Stimulated activated CD4-positive, alpha-beta T cell treated with anti-CD3 and anti-CD28 coated beads, Interleukin-2, amount 100 ng/mL, for 24 hours (primary cell): ENCODE measurements at places on chromosomes 12 and 14.
A peak's percentile ranks its signal among the peaks of the same experiment; 100 is the strongest.

GRCh38 chr12:3655328-3655900, 97.5 kb downstream of the CRACR2A start:
- no peak for DNase-seq

DNA sequence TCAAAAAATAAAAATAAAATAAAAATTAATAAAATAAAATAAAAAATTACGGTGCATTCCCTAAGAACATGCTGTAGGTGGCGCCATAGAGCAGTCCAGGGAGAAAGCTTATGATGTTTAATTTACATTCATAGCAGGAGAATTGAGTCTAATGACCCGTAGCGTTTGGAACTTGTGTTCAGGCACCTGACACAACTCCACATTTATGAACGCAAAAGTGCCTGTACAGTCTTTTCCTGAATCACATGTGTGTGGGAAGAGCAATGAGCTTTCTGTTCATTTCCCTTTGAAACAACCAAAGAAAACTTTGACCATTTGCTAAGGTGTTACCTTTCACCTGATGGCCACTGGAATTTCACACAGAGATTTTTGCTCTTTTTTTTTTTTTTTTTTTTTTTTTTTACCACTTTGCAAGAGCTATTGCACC, 60.6 kb upstream of the KCNA1 start:
- DNase-seq: no peak

- DNase-seq: no peak
Observed at GRCh38 chr12:110024051-110024450, 24.3 kb downstream of the C12orf76 start.

DNA sequence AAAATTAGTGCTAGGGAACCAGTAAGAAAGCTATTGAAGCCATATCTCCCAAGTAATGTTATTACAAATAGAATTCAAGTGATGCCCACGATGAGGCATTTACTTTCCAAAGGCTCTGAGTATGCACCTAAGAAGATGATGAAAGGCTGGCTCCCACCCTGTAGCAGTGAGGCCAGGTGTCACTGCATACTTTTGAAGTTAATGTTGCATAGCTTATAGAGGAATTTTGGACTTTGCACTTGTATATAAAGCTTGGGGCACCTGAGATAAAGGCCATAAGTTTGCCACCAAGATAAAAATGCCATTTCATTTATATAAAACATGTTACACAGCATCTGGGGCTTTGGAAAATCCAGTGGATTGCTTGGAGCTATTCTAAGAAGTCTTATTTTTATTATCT, 96.2 kb downstream of the PTPRB start:
- no peak for DNase-seq

DNA sequence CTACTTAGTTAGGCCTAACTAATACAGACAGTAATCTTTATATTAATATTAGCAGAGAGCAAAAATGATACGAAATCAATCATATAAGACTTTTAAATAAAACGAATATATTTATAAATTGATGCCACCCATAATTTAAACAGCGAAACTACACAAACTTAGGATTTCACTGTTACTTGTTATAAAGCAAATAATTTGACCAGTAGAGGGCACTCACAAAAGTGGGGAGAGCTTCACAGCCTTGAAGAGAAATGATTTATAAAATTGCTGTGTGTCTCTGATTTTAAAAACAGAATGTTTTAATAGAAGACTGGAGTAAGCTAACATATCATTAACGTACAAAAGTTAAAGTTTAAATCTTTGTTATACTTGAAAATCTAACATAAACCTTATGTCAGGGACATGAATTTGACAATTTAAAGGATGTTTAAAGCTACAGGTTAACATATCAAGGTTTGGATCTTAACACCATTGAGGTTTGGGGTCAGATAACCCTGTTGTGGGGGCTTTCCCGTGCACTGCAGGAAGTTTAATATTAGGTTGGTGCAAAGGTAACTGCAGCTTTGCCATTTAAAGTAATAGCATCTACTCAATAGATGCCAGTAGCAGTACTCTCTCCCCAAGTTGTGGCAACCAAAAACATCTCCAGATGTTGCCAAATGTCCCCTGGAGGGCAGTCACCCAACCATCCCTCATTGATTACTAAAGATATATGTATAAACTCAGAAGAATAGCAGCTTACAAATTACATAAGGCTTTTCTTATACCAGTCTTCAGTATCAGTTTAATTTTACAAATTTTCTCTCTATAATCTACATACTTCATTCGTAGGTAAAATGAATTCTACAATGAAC, 9.3 kb downstream of the KRAS start:
- DNase-seq: no peak

DNA sequence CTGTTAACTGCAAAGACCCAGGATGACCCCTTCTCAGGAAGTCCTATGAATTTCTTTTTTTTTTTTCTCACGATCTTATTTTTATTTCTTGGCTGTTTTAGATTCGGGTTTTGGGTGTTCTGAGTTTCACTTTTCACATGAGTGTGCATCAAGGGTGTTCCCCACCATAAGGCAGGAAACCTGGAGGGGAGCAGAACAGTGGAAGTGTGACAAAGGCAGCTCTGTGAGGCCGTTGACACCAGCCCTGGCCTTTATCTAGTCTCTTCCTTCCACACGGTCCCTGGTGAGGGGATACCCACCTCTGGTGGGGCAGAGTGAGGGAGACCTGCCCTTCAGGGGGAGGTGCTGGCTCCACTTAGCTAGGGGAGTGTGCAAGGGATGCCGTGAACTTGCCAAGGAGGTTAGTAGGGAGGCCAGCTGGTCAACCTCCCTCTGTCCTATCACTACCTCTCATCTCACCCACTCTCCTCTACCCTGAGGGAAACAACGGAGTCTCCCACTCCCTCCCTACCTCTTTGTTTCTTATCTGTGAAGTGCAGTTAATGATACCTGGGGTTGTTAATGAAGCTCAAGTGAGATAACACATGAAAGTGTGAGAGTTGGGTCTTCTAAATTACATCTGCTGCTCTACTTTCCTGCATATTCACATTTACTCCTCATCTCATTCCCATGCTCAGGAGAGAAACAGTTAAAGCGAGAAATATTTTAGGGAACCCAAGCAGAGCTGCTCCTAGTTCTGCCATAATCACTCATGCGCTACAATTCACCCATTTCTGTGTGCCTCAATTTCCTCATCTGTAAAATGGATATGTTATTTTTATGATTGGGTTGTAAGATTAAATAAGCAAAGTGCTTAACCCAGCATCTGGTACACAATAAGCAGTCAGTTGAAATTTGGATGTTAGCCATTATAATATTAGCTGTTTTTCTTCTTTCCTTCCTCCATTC, 4.4 kb upstream of the GALNT6 start:
- peak; percentile 34 for DNase-seq

DNA sequence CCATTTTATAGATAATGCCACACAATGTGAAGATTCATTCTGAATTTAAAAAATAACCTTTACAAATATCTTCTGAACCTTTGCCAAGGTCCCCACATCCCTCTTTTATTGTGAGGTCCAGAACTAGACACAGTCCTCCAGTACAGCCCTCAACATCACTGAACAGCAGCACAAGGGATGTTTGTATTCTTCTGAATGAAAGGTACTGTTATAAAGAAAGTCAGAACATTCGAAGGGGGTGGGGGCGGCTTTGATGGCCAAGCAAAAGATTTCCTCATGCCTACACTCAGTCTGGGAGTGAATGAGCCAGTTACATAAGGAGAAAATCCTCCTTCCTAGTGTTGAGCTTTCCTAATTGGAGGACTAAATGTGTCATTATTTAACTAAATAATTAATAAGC, 77.3 kb downstream of the PPM1A start:
- no peak for DNase-seq

DNA sequence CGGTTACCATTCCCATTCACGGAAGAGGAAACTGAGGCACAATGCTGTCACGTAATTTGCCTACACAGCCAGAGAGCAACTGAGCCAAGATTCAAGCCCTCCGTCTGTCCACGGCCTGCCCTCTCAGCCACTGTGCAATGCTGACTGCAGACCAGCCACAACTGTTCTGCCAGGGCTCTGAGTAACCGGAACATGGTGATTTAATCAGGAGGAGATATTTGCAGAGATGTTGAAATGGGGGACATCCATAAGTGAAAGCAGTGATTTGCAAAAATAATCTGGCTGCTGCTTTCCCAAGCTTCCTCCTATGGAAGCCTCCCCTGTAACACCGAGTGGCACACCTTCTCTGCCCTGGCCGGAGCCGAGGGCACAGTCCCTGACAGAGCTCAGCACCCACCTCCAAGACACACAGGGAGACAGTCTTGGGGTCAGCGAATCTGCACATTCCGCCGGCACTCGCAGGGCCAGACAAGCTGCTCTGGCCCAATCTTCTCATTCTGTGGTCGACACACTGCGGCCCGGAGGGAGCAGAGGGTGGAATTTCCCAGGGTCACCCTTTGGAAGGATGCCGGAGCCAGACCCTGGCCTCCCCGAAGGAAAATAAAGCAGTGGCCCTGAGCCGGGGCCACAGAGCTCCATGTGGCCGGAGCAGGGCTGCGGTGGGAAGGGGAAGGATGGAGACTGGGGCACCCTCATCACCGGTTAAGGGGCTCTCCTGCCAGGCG, 158.2 kb upstream of the DIO3 start:
- DNase-seq: no peak

GRCh38 chr12:30023186-30023585, 239.4 kb upstream of the TMTC1 start:
- no peak for DNase-seq

- DNase-seq: no peak
Observed at GRCh38 chr14:99668307-99669295, 15.5 kb upstream of the CYP46A1 start.

- no peak for DNase-seq
Observed at GRCh38 chr12:51335931-51336330, 10.5 kb downstream of the CELA1 start.

- DNase-seq: no peak
Observed at GRCh38 chr12:94909663-94910062, 93.8 kb downstream of the NDUFA12 start.

- no peak for DNase-seq
Observed at GRCh38 chr14:71060274-71060673, 153.0 kb downstream of the PCNX1 start.

- DNase-seq: peak; percentile 3
Observed at GRCh38 chr12:114355389-114356088, 50.4 kb downstream of the TBX5 start.

GRCh38 chr12:84698576-84699333, 213.8 kb downstream of the SLC6A15 start:
- DNase-seq: no peak

GRCh38 chr12:47078733-47079467, 521 bp upstream of the PCED1B start:
- peak; percentile 46 for DNase-seq

DNA sequence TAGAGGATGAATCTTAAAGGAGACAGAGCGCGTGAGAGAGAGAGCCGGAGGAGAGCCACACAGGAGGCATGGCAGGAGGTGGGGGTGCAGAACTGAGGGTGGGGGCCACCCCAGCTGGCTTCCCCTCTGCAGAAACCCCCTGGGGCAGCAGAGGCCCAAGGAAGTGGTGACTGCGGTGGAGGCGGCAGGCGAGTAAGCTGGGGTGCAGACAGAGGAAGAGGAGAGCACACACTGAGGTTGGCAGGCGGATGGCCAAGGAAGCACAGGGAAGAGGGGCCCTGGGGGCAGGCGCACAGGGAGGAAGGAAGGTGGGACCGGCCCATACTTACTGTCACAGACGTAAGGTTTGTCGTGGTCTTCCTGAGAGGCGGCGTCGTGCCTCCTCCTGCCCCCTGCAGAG, 179.8 kb downstream of the DPF3 start:
- DNase-seq: peak; percentile 21

DNA sequence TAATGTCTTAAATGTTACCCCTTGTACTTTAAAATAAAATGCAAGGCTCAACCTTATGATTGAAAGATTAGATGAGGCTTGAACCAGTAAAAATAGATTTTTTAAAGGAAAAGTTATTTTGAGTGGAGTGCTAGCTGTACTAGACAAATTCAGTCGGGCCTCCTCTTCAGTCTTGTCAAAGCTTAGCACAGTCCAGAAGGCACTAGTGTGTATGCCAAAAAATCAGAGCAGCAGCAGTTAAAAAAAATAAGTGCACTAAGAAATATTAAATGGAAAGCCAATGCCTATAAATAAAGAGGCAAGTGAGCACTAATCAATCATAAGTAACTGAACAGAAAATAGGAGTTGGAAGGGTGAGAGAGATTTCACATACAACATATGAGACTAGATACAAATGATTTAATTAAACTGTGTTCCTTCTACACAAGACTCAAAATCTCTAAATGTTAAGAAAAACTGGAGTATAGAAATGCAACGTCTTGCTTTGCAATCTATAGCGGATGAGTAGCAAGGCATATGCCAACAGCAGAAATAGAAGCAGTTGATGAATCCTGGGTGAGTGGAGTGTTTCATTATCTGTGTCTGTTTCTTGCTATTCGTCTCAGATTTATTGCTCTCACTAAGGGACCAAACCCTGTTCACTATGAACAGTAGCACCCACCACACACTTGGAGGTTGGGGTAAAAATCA, 172.1 kb downstream of the ETNK1 start:
- no peak for DNase-seq

DNA sequence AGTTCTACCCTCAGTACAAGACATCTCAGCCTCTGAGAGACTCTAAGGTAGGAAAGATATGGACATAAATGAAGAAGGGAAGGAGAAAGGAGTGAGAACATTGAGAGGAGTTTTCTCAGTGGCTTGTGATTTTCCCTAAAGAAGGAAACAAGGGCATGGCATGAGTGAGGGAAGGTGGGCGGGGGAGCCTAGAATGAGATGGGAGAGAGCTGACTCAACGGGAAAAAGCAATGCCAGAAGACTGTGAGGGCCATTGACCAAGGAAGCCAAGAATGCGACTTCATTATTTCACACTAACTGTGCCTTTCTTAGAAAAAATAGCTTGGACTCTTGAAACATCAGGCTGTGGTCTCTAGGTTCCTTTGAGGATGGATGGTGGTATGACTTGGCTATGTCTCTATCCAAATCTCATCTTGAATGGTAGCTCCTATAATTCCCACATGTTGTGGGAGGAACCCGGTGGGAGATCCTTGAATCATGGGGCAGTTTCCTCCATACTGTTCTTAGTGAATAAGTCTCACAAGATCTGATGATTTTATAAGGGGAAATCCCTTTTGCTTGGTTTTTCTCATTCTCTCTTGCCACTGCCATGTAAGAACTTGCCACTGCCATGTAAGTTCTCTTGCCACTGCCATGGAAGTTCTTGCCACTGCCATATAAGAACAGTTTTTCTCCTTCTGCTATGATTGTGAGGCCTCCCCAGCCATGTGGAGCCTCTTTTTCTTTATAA, 279.6 kb downstream of the NUAK1 start:
- DNase-seq: no peak

- DNase-seq: no peak
Observed at GRCh38 chr14:59316151-59316830, 127.8 kb downstream of the DAAM1 start.

DNA sequence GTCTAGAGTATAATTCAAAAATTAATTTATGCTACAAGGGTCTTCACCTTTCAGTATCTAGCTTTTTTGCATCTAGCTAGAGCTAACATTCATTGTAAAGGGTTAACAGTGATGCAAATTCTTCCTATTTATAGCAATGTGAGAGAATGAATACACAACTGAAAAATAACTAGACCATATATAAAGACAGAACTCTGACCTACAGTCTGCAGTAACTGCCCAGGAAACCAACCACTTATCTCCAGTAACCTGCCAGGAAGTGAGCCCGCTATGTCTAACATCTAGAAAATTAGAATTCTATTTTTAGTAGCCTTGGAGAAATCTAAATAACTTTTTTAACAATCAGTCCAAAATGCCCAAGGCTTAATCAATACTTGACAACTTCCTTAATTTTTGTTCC, 1021.9 kb downstream of the LRFN5 start:
- DNase-seq: no peak

GRCh38 chr14:96867634-96868033, 70.5 kb downstream of the VRK1 start:
- DNase-seq: no peak
